Activated CD4-positive, alpha-beta T cell treated with anti-CD3 and anti-CD28 coated beads for 24 hours (primary cell): ENCODE measurements at places on chromosomes 7 and 10.

DNA sequence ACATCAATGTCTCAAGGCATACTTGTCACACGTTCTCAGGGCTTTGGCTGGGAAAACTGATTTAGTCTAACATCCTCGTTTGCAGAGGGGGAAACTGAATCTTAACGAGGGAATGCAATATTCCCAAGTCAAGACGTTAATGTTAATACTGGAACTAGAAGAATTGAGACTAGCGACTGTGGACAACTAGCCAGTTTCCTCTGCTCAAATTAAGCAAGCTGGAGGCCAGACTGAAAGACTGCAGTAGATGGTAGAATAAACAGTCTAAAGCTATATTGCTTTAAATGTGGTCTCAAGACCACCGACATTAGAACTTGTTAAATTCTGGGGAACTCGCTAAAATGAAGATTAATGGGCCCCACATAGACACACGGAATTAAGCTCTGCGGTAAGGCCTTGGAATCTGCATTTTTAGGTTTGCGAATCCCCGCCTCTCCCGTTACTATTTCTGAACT, 639 bp upstream of the TFAM start:
- DNase-seq, result no peak

- DNase-seq, result no peak
Observed at GRCh38 chr10:49381111-49381900, 14.6 kb downstream of the DRGX start.

- no peak for DNase-seq
Observed at GRCh38 chr7:134813663-134814396, 34.4 kb downstream of the CALD1 start.

- no peak for DNase-seq
Observed at GRCh38 chr7:25216837-25217236, 11.4 kb downstream of the NPVF start.

DNA sequence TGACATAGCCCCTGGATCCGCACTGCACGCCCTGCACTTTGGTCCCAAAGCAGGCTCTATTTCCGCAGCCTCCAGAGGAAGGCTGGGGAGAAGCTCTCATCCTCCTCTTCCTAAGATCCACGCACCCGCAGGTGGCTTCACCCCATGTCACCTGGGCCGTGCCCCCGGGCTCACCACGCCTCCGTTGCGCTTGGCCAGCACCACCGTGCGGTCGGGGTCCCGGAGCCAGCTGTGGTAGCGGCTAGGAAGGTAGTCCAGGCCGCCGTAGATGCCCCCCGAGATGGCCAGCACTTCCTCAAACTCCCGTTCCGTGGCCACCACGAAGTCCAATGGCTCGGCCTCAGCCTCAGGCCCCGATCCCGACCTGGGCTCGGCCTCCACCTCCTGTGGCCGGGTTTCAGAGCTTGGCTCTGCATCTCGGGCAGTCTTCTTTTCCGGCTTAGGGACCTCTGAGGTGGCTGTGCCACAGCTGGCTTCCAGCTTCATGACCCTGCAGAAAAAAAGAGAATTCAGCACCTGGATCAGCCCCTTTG, 5.7 kb downstream of the NAT16 start:
- no peak for DNase-seq

- DNase-seq, result no peak
Observed at GRCh38 chr10:60456053-60456452, 66.4 kb upstream of the ANK3 start.

- DNase-seq, result no peak
Observed at GRCh38 chr10:12716042-12716441, 285.5 kb downstream of the CCDC3 start.
